ENCODE measurements at places on chromosomes 3 and 15.
A peak's percentile ranks its signal among the peaks of the same experiment; 100 is the strongest.

- no peaks in the 10 kb centered on the region for H3K27me3 ChIP-seq
- H3K4me3 ChIP-seq: no peak overlapping the region
- DNase-seq: no peak
Measured at GRCh38 chr3:116341899-116342298, 103.4 kb downstream of the LSAMP start.

DNA sequence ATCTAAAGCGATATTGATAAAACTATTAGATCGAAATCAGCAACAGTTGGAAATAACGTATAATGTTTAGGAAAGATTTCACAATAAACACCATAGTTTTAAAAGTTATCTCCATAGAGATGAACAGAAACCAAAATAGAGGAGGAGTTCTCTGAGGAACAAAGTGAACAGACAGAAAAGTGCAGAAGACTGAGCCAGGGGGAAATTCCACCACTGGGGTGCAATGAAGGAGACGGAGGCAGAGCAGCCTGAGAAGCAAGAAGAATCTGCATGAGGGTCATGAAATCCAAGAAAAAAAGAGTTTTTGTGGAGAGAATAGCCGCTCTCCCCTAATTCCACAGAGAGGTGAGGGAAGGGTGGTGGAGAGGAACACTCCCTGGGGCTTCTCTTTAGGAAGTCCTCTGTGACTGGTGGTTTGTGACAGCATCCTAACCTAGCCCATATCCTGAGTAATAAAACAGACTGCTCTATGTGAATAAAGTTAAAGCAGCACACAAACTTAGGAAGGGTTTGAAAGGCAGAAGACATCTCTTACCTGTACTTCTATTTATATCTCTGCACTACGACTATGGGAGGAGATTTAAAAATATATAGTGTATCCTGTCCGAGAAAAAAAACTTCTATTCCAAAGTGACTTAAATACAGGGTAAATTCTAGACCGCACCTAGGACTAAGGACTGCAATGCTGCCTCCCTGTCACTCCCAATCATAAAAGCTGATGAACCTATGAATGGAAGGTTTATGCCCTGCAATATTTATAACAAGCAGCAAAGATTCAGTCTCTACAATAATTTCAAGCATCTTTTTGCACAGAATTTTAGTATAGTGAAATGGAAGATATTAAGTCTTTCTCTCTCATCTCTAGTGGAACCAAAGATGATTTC lies 22.9 kb downstream of the ATP8B4 start:
- no peak overlapping the region for H3K27ac ChIP-seq
- H3K36me3 ChIP-seq: no peaks in the 10 kb centered on the region
- H3K4me3 ChIP-seq: no peak overlapping the region
- no peaks in the 10 kb centered on the region for H3K4me1 ChIP-seq
- H3K27me3 ChIP-seq: no peaks in the 10 kb centered on the region

DNA sequence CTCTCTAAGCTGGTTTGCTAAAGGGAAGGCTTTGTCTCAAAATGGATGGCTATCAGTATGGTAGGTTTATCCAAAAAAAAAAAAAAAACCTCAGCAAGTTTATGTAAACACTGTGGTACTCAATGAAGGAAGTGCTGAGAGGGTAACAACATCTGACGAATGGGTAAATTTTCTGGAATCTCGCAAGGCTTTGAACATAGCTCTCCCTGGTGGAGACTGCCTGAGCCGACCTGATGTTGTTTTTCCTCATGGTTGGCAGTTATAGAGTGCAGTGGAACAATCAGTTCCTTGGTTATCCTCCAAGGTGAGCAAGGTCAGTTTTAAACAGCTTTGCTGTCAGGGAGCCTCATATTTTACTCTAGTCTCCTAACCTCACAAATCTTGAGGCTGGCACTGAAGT lies 94.6 kb downstream of the ZPLD1 start:
- no peak for DNase-seq
- H3K27me3 ChIP-seq: no peaks in the 10 kb centered on the region
- peaks cover 3% of the 10 kb centered on the region for H3K4me1 ChIP-seq
- H3K36me3 ChIP-seq: no peaks in the 10 kb centered on the region
- H3K27ac ChIP-seq: no peak overlapping the region

GRCh38 chr3:187931101-187931500 lies 185.8 kb upstream of the BCL6 start:
- no peaks in the 10 kb centered on the region for H3K27me3 ChIP-seq
- no peaks in the 10 kb centered on the region for H3K36me3 ChIP-seq
- H3K4me3 ChIP-seq: no peak overlapping the region
- DNase-seq: no peak
- no peaks in the 10 kb centered on the region for H3K4me1 ChIP-seq
- no peak overlapping the region for H3K27ac ChIP-seq

- H3K36me3 ChIP-seq: no peaks in the 10 kb centered on the region
- H3K4me1 ChIP-seq: no peaks in the 10 kb centered on the region
- H3K27ac ChIP-seq: no peak overlapping the region
- H3K4me3 ChIP-seq: no peak overlapping the region
Measured at GRCh38 chr3:131717493-131717892, 214.7 kb upstream of the MRPL3 start.

DNA sequence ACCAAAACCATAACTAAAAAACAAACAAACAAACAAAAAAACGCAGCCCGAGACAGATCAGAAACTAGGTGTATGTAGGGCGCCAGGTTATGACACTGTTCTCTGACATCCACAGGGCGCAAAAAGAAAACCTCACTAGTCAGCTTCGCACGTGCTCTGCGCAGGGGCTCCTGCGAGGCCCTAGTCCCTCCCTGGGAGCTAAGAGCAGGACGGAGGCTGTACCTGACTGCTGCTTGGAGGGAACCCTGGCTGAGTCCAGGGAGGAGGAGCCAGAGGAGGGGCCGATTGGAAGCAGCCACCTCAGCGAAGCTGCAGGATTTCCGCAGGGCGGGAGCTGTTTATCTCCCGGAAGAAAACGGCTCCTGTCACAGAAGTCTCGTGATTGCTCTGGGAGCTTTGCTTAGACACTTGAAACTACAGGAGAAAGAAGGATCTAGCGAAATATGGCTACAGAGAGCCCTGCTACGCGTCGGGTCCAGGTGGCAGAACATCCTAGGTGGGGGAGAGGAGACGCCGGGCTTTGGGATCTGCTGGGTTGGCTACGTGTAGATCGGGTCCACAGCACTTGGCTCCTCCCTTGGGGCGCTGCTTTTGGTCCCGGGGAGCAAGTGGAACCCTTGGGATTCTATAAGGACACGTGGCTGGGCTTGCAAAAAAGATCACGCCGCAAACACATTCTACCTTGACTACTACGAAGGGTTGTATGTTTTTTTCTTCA lies at the start of gene GALK2:
Gene GALK2 (plus strand): TSS at position 368 of the 718 bp plus-strand sequence. CDS start 76 bp downstream, at position 444.
- peak within 1 kb of the TSS; percentile 96 for H3K27ac ChIP-seq
- no peaks in the 10 kb centered on the region for H3K27me3 ChIP-seq
- DNase-seq: no peak
- H3K36me3 ChIP-seq: no peaks in the 10 kb centered on the region
- peaks cover 13% of the 10 kb centered on the region for H3K4me1 ChIP-seq

DNA sequence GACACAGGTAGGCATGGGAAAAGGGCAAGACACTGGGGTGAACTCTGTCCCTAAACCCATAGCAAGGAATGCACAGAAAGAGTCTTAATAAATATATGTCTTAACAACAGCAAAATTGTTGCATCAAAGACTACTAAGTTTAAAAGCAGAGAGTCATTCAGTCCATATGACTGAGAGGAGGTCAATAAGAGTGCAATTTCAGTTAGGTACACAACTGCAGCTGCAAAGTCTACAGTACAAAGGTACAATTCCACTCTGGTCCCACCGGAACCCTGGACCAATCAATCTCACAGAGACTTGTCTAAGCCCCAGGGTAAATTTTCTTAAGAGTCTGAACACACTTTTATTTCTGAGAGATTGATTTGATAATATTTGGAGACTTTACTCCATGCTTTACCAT lies 6.9 kb downstream of the CP start:
- H3K27me3 ChIP-seq: no peaks in the 10 kb centered on the region
- no peaks in the 10 kb centered on the region for H3K4me1 ChIP-seq

GRCh38 chr3:134407239-134407625 lies 33.0 kb upstream of the AMOTL2 start:
- no peak overlapping the region for H3K4me3 ChIP-seq
- no peak overlapping the region for H3K27ac ChIP-seq
- peaks cover 22% of the 10 kb centered on the region for H3K27me3 ChIP-seq
- DNase-seq: no peak
- peaks cover 3% of the 10 kb centered on the region for H3K4me1 ChIP-seq

DNA sequence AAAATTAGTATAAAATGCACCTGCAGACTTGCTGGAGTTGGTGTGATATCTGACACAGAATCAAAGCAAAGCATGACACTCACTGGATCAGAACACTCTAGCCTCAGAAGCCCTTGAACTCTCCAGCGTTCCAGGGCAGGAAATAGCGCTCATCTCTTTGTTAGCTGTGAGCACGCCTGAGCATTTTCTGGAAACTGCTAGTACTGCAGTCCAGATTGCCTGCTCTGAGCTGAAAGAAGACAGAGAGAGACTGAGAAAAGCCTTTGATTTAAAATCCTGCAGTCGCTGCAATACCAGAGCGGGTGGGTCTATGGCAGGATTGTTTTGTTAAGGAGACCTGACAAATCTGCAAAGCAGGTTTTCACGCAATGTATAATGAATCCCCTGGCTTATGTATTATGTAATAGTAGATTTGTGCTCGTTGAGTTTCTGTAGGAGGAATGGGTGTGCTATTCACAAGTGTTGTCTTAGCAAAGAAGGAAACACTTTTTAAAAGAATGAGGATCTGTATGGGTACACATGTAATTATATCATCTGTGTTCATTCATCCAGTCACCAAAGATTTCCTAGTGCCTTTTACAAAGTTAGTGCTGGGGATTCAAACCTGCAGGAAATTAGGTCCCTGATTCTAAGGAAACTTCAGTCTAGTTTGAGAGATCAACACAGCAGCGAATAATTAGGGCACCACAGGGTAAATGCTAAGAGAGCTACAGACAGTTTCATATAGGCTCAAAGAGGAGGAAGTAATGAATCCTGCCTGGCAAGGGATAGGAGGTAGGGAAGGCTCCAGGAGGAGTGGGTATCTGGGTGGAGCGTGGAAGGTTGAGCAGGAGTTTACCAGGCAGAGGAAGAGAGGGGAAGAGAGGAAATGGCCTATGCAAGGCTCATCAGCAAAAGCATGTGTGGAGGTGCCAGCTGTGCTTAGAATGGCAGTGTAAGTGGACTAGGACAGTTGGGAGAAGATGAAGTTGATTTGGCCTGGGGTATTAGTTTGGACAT lies 26.1 kb upstream of the MGLL start:
- DNase-seq: no peak
- H3K36me3 ChIP-seq: no peaks in the 10 kb centered on the region
- no peaks in the 10 kb centered on the region for H3K4me1 ChIP-seq

- H3K27ac ChIP-seq: no peak overlapping the region
- no peak for DNase-seq
- no peaks in the 10 kb centered on the region for H3K27me3 ChIP-seq
- H3K4me1 ChIP-seq: no peaks in the 10 kb centered on the region
Measured at GRCh38 chr3:81601707-81602305, 159.6 kb downstream of the GBE1 start.

DNA sequence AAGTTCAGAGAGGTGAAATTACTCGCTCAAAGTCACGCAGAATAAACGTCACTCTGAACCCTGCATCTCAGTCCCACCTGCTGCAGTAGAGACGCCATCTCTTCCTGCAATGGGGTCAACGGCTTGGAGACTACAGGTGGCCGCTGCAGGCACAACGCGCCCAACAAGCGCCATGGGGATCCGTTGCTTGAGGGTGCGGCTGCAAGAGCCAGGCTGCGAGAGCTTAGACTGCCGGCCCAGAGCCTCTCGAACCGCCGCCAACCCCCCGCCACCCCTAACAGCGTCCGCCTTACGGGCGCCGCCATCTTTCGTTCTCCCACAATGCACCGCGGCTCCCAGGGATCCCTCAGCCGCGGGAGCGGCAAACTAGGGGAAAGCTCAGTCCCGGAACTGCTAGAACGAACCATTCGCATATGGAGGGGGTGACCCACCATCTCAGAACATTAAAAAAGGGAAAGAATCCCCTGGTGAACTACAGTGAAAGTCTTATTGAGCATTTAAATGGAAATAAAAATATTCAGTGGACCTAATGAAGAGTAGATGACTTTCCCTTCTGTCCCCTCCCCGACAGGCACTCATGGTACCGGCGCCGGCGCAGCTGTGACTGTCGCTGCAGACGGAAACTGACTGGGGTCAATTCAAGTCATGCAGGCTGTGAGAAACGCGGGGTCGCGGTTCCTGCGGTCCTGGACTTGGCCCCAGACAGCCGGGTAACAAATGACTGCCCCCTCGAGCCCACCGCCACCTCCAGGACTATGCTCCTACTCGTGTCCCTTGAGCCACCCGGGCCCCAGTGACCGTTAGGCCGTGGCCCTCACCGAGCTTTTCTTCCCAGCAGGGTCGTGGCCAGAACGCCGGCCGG lies at the start of the genes MRPL46 and MRPS11:
Gene MRPL46 (minus strand): TSS at position 316 of the 862 bp plus-strand sequence. CDS start 11 bp downstream, at position 305.
Gene MRPS11 (plus strand): TSS at position 636 of the 862 bp plus-strand sequence. CDS start 10 bp downstream, at position 646.
- peaks cover 12% of the 10 kb centered on the region for H3K36me3 ChIP-seq
- no peaks in the 10 kb centered on the region for H3K27me3 ChIP-seq
- H3K4me1 ChIP-seq: peaks cover 16% of the 10 kb centered on the region
- H3K27ac ChIP-seq: peak within 1 kb of the TSS; percentile 98
- H3K4me3 ChIP-seq: peak within 1 kb of the TSS; percentile 91

- H3K27me3 ChIP-seq: no peaks in the 10 kb centered on the region
- DNase-seq: no peak
- no peak overlapping the region for H3K4me3 ChIP-seq
- no peaks in the 10 kb centered on the region for H3K36me3 ChIP-seq
Measured at GRCh38 chr3:132749786-132750185, 27.6 kb upstream of the NPHP3 start.

DNA sequence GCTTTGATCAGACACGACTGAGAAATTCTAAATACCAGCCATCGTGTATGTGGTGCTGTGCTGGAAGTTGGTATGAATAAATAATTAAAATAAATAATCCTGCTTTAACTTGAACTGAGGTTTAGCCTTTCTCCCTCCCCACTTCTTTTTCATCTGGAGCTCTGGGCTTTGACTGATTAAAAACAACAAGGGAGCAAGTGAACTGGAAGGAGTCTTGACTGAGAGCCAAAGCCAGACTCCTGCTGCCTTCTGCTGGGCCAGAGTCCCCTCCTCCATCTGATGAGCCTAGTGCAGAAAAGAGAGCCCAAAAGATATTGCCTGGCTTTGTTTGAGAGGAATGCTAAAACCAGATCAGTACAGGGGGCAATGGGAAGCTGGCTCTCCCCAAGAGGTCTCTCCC lies 96.0 kb downstream of the CCNL1 start:
- H3K4me1 ChIP-seq: no peaks in the 10 kb centered on the region
- DNase-seq: no peak
- H3K4me3 ChIP-seq: no peak overlapping the region
- H3K27me3 ChIP-seq: no peaks in the 10 kb centered on the region

- DNase-seq: no peak
- H3K27ac ChIP-seq: no peak overlapping the region
- H3K27me3 ChIP-seq: no peaks in the 10 kb centered on the region
- no peaks in the 10 kb centered on the region for H3K36me3 ChIP-seq
- H3K4me1 ChIP-seq: no peaks in the 10 kb centered on the region
- H3K4me3 ChIP-seq: no peak overlapping the region
Measured at GRCh38 chr3:54358316-54358715, 236.0 kb downstream of the CACNA2D3 start.

GRCh38 chr3:126119976-126120375 lies 36.1 kb upstream of the SLC41A3 start:
- H3K36me3 ChIP-seq: no peaks in the 10 kb centered on the region
- no peak for DNase-seq
- no peak overlapping the region for H3K4me3 ChIP-seq
- peaks cover 9% of the 10 kb centered on the region for H3K27me3 ChIP-seq

- H3K27ac ChIP-seq: no peak overlapping the region
- no peak for DNase-seq
- H3K36me3 ChIP-seq: no peaks in the 10 kb centered on the region
- no peak overlapping the region for H3K4me3 ChIP-seq
- no peaks in the 10 kb centered on the region for H3K4me1 ChIP-seq
Measured at GRCh38 chr3:143525408-143525807, 322.9 kb downstream of the SLC9A9 start.

GRCh38 chr15:71275098-71275497 lies 159.8 kb downstream of the THSD4 start:
- H3K27ac ChIP-seq: peak overlapping the region; percentile 73
- no peak for DNase-seq
- H3K4me3 ChIP-seq: no peak overlapping the region
- H3K4me1 ChIP-seq: peaks cover 57% of the 10 kb centered on the region
- H3K36me3 ChIP-seq: no peaks in the 10 kb centered on the region
